ENCODE measurements at places on chromosomes 7 and 10.

DNA sequence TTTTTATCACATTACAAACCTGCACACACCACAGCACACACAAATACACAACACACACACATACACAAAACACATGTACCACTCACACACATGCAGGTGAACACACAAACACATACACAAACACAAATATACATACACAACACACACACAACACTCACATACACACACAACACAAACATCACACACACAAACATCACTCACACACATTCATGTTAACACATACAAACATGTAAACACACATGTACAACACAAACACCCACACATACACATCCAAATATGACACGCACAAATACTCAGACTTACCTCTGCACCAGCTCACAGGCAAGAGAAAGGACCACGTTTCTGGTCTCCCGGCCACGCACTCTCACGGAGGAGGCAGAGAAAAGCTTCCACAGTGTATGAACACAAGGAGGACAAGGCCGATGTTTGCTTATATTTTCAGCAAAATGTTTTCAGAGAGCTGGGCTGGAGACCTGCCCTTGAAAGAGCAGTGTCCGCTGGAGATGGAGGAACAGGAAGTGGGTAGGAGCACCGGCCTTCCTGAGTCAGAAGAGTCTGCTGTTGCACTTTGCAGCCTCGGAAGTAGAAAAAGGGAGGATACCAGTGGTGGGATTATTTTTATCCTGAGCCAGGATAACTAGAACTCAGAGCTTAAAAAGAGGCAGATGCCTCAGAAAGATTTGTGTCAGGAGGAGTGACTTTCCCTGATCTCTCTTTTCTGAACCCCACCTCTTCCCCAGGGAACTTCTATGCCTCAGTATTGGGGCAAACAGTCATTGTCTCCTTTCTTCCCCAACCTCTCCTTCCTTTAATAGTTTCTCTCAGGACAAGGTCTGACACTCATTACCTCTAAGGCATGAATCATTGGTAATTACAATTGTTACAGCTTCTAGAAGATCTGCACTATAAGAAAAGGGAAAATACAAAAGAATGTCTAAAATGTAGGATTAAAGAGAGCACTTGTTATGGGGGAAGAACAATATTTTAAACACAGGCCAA is at the start of gene GIMAP6:
TSS of gene GIMAP6 (minus strand) at position 520 of the 999 bp plus-strand sequence. CDS start 2,243 bp downstream, outside the sequence.
- DNase-seq: no peak

DNA sequence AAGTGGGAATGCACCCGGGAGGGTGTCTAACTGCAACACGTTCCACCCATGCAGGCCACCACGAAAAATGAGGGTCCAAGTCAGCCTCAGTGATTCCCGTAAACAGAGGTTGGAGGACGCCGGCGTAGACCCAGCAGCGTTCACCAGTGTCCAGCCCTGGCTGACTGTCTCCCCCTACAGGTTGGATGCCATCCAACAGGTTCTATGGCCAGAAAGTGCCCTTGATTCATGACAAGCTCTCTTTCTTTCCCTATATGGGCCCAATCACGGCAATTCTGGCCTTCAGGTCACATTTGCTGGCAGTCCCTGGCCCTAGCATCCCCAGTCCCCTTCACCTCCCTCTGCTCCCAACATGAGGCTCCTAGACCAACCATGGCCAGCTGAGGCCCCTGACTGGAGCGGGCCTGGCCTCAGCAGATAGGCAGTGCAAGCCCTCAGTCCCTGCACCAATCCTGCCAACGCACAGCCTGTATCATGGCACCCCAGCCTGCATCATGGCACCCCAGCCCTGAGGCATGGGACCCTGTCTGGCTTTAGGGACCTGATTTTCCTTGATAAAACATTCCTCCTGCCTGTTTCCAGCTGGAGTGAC is 227.4 kb downstream of the GRID1 start:
- DNase-seq: no peak

DNA sequence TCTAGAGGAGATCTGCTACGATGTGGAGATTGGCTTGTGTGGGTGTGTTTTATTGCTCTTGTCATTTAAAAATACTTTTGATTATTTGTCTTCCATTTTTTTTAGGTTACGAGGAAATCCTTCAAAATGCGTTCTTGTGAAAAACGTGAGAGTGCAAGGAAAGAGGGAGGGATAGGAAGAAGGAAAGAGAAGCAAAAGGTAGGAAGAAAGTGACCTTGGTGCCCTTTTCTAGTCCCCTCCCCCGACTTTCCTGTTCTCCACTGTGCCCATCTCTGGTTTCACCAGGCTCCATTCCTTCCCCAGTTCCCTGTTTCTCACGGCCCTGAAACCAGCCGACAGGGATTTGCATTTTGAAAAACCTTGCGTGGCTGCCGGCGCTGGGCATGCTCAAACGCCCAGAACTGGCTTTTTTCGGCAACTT is 506 bp upstream of the GNAI1 start:
- peak; percentile 54 for DNase-seq

DNA sequence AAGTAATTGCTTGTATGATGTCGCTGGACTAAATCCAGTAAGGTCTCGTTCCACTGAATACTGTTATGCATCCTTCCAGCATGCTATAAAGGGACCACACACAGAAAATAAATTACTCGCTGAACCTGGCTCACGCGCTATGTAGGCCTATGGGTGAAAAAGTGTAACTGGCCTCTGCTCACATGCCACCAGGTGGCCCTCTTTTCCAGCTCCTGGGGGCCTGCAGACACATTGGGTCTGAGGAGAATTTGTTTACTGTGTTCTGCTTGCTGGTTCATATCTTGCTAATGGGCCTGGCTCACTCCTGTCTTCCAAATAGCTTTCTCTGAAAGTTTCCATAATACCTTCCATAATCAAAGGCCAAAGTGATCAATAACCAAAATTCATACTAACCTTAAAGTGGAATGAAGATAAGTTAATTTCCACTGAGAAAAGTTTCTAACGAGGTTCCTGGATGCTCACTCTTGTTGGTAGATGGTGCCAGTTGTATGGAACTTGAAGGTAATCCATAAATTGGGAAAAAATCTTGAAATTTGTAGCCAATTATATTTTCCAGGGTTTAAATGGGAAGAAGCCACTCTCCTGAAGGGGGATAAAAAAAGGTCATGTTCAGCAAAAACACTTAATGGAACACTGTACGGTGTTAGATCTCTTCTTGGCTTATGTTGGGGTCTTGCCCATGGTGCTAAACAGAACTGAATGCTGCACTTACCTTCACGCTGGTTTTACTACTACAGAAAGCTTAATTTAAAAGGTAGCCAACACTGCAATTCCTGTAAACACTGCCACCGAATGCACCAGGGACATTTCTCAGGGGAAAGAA is 27.0 kb upstream of the ZPBP start:
- DNase-seq: no peak

DNA sequence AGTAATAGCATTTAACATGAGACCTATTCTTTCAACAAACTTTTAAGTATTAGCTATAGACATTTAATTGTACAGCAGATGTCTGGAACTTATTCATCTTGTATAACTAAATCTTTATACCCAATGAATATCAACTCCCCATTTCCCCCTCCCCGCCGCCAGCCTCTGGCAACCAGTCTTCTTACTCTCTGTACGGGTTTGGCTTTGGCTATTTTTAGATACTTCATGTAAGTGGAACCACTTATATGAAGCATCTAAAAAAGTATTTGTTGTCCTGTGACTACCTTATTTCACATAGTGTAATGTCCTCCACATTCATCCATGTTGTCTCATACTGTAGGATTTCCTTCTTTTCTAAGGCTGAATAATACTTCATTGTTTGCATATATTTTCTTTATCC is 60.8 kb downstream of the RAB18 start:
- DNase-seq: no peak

All from NCI-H2107 (cell line).